ENCODE measurements at places on chromosomes 1 and 21. TPM values are rescaled to one million over a fixed set of nuclear protein-coding genes. Genes with fewer than 3 reads are reported as not detected.

FMO5 gene
- total RNA-seq = 0.29 TPM

KCNH1 gene
- 6.9 TPM for total RNA-seq

TNFAIP8L2 gene
- not detected for total RNA-seq

CCDC30 gene
- total RNA-seq = 0.06 TPM

NPPA gene
- total RNA-seq = not detected

SPRR2B gene
- not detected for total RNA-seq

COL11A1 gene
- 3.3 TPM for total RNA-seq

ELOVL1 gene
- total RNA-seq = 100 TPM

NBPF11 gene
- total RNA-seq = 3.3 TPM

ACKR1 gene
- total RNA-seq = not detected

OR2T6 gene
- not detected for total RNA-seq

BCL10 gene
- total RNA-seq = 87.9 TPM

ESPN gene
- not detected for total RNA-seq

CHRM3 gene
- total RNA-seq = 0.07 TPM

PLPPR4 gene
- total RNA-seq = not detected

REG4 gene
- not detected for total RNA-seq

PRKAB2 gene
- 8.1 TPM for total RNA-seq

NBPF6 gene
- not detected for total RNA-seq

HCN3 gene
- total RNA-seq = 8.1 TPM

DCST1 gene
- total RNA-seq = not detected

PTPRC gene
- total RNA-seq = not detected

LCE1E gene
- not detected for total RNA-seq

SYCP1 gene
- total RNA-seq = not detected

All from epithelial cell of proximal tubule (primary cell).